Suprapubic skin (tissue), 4 donors: ENCODE measurements at places on chromosomes 5 and 9. TPM values are rescaled to one million over a fixed set of nuclear protein-coding genes. Genes with fewer than 3 reads are reported as not detected.

Gene CAMK2A
- 0.26 TPM for total RNA-seq

Gene TSSK1B
- 2.8 TPM for total RNA-seq

- DNase-seq: no peak
Observed at GRCh38 chr9:7536310-7536939, 263.2 kb downstream of the DMAC1 start.

GRCh38 chr5:9813305-9813704, 183.2 kb upstream of the TAS2R1 start:
- DNase-seq: no peak

DNA sequence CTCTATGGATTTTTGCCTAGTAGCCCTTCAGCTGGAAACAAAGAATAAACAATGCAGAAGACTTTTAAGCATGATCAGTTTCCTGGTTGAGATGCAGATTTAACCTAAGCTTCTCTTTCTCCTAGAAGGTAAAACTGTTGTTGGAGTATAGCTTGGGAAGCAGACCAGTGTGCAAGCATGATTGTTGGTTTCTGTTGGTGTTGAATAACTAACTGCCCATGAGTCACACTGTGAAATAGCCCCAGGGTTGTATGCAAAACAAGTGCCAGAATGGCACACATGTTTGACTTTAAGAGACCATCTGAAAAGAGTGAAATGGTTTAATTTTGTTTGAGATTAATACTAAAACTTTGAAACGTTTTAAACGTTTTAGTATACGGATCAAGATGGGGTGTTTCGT, 227.1 kb downstream of the ARHGEF28 start:
- DNase-seq: no peak

GRCh38 chr9:20552874-20553557, 69.3 kb downstream of the MLLT3 start:
- DNase-seq: no peak

DNA sequence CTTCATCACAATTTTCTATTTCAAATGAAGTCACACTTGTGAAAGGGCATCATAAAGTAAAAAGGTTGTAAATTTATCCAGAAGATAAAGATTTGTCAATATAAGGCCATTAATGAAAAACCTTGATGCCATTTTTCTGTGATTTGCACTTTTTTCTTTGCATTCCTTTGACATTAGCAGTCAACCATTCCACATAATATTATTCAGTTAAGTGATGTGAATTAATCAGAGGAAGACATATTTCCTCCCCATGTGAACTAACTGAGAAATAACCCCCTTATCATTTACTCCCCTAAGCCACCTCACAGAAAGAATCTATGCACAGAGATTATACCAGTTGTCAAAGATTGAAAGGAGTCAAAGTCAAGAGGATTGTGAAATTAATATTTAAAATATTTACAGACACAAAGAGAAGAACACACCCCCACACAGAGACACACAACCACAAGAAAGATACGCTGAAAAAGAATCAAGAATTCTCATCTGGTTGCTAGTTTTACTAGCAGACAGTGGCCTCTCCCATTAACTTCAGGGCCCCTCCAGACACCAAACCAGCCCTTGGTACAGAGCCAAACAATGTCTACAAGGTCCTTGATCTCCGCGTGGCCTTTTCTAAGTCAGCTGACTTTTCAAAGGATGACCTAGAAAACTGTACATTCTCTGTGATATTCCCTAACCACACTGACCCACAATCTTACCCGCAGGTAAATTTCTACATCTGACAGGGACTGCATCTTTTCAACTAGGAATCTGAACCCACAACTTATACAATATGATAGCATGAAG, 29.5 kb downstream of the GNAQ start:
- DNase-seq: no peak

- no peak for DNase-seq
Observed at GRCh38 chr5:4845221-4845620, 294.9 kb upstream of the ADAMTS16 start.

DNA sequence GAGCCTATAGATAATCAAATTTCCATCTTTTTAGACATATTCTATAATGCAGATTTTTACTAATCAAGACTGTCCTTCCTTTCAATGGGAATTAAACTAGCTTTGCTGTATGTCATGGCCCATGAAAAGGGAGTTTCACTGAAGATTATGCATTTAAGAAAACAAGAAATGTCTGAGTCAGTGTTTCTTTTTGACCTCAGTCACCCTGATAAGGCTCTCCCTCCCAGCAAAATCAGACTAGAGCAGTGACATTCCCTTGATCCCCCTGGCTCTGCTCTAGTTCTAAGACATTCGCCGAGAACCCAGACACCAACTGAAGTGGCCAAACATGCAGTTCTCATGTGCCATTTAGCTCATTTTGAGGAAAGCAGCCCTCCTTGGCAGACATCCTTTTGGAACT, 442.0 kb downstream of the ACTL7B start:
- no peak for DNase-seq

GRCh38 chr9:89470224-89470839, 27.6 kb downstream of the SEMA4D start:
- no peak for DNase-seq

Gene FOXD4
- not detected for total RNA-seq

Gene DROSHA
- 69.7 TPM for total RNA-seq

Gene PCDH12
- total RNA-seq: 0.44 TPM

Gene TMEM171
- total RNA-seq: 1.1 TPM

GRCh38 chr5:76332611-76333205, 70.4 kb upstream of the IQGAP2 start:
- DNase-seq: no peak

- no peak for DNase-seq
Observed at GRCh38 chr5:99926463-99926862, 608.7 kb upstream of the FAM174A start.

Gene SOX30
- not detected for total RNA-seq

DNA sequence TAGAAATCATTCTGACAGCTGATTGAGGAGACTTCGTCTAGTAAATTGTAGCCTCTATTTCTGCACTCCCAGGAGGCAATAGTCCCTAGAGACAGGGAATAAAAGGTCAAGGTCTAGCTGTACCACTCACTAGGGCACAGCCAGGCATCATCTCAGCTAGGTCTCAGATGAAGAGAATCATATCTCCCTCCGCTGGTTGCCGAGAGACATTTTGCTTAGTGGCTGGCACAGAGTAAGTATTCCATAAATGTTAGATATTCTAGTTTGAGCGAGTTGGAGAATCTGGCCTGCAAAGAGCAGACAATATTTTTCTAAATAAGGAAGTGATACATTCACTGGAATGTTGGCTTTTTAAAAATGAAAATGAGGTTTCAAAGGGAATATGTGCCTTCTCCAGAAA, 180.4 kb upstream of the ACTBL2 start:
- DNase-seq: no peak

- no peak for DNase-seq
Observed at GRCh38 chr9:78267889-78268288, 29.0 kb upstream of the PSAT1 start.

Gene C1QTNF3
- total RNA-seq: 6.9 TPM

Gene PLPPR1
- 3.8 TPM for total RNA-seq

DNA sequence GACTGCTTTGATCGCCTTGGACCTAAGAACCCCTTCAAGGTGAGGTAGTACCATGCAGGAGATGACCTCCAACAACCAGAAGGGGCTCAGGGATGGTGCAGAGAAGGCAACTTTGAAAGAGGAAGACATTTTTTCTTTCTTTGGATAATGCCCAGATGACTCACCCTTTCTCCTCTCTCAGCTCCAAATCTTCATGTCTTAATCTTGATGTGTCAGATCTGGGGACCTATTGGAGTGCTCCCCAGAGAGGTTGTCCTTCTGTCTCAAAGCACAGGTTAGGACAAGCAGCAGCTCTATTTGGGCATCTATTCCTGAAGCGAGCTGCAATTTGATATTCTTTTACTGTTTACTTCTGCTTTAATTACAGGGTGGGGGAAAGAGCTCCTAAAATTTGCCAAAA, 229.9 kb upstream of the MAP3K1 start:
- no peak for DNase-seq

GRCh38 chr9:117134826-117135500, 279.9 kb downstream of the ASTN2 start:
- no peak for DNase-seq

Gene LCNL1
- total RNA-seq: 0.40 TPM

DNA sequence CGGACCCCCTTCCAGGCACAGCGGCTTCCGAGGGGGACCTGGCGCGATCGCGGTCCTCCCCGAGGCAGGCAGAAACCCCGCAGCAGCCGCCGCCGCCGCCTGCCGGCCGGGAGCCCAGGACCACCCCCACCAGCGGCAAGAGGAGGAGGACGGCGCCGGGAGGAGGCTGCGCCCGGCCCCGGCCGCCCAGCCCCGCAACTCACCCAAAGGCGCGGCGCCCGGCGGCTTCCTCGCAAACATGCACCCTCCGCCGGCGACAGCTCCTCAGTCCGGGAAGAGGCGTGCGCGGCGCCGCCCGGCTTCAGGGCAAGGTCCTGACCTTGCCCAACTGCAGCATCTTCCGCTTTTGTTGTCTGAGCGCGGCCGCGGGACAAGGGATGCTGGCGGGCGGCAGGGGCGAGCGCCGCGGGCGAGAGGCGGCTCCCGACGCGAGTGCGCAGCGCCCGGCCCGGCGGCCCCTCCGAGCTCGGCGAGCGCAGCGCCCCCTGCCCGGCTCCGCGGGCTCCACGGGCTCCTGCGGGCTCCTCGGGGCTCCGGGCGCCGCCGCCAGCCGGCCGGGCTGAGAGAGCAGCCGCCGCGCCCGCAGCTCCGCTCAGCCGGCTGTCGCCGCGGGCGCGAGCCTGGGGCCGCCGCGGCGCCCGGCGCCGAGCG, 507 bp downstream of the CTNND2 start:
- no peak for DNase-seq

DNA sequence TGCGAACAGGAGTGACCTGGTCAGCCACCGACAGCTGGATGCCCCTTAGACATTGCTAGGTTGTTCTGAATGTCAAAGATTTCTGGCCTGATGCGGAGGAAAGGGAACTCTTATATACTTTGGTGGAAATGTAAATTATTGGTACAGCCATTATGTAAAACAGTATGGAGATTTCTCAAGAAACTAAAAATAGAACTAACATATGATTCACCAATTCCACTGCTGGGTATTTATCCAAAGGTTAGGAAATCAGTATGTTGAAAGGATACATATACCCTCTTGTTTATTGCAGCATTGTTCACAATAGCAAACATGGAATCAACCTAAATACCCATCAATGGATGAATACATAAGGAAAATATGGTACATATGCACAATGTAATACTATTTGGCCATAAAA, 31.8 kb downstream of the DMRT3 start:
- DNase-seq: no peak

Gene PLCXD3
- total RNA-seq: 1.0 TPM

DNA sequence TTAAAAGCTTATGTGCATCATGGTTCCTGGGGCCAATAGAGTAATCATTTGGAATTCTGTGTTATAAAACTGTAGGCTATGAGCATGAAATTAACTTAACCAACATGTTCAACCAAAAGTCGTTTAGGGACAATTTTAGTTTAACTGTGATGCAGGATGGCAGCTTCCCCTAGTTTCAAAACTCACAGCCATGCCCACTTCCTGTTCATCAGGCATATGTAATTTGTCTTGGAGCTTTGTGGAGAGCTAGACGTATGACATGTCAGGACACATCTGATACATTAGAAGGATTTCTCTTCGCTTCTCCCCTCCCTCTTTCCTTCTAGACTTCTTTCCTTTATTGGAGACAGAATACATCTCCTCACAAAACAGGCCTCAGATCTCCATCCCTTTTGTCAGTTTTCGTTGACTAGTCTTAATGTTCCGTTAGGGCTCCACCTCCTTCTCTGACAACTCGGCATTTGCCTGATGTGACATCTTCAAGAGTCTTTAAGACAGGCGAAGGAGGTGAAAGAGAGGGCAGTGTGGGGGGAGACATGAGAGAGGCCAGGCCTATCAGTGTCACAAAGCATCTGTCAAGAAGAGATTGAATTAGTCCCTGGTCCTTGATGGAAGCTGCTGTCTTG, 176.0 kb downstream of the MSX2 start:
- no peak for DNase-seq
